Activated CD4-positive, alpha-beta memory T cell treated with anti-CD3 and anti-CD28 coated beads for 36 hours (primary cell): ENCODE measurements at places on chromosomes 1 and 21. TPM values are rescaled to one million over a fixed set of nuclear protein-coding genes. Genes with fewer than 3 reads are reported as not detected.

Gene PTGER3
- not detected for total RNA-seq

Gene MTF2
- 55.1 TPM for total RNA-seq

Gene LRRC38
- total RNA-seq = not detected

Gene FAM151A
- not detected for total RNA-seq

Gene KLHL12
- total RNA-seq = 35.5 TPM

Gene NPHS2
- not detected for total RNA-seq

Gene SELENBP1
- total RNA-seq = not detected

Gene TNFSF4
- 0.26 TPM for total RNA-seq

Gene PPP2R5A
- 40.4 TPM for total RNA-seq

Gene C8A
- not detected for total RNA-seq

Gene CYP4A11
- total RNA-seq = not detected

Gene VANGL1
- total RNA-seq = 4.2 TPM

Gene CYYR1
- total RNA-seq = not detected

Gene ARHGAP30
- 178 TPM for total RNA-seq

Gene NR0B2
- total RNA-seq = not detected

Gene PDE9A
- 7.5 TPM for total RNA-seq

Gene KCNK1
- 5.0 TPM for total RNA-seq

Gene HSD3B2
- total RNA-seq = not detected

Gene TMEM82
- total RNA-seq = not detected

Gene SELENON
- 26.8 TPM for total RNA-seq

Gene PSMG1
- total RNA-seq = 82.3 TPM

Gene ICOSLG
- 2.4 TPM for total RNA-seq

Gene LRRN2
- total RNA-seq = not detected

Gene C1orf87
- total RNA-seq = not detected

Gene FOXD2
- total RNA-seq = 0.10 TPM

Gene SLC44A5
- total RNA-seq = 0.40 TPM

Gene C1orf35
- 22.1 TPM for total RNA-seq

Gene VCAM1
- not detected for total RNA-seq

Gene GPR153
- 0.26 TPM for total RNA-seq

Gene KLHDC9
- 1.6 TPM for total RNA-seq

Gene ZNF362
- 8.7 TPM for total RNA-seq

Gene FAM72A
- 31.5 TPM for total RNA-seq

Gene OLIG2
- total RNA-seq = not detected

Gene KCNJ9
- total RNA-seq = not detected

Gene MROH9
- total RNA-seq = not detected

Gene SLC44A3
- total RNA-seq = 0.21 TPM

Gene EFNA4
- total RNA-seq = 6.1 TPM

Gene DNAJC28
- total RNA-seq = 0.75 TPM

Gene RAD54L
- total RNA-seq = 64.9 TPM

Gene FAM72B
- 36.2 TPM for total RNA-seq

Gene ZNF691
- total RNA-seq = 8.6 TPM

Gene UTS2
- not detected for total RNA-seq

Gene CFAP107
- not detected for total RNA-seq

Gene IRF6
- total RNA-seq = 0.31 TPM

Gene KCNC4
- total RNA-seq = 15.0 TPM

Gene KCNK2
- not detected for total RNA-seq

Gene CD5L
- total RNA-seq = not detected

Gene SPRR4
- total RNA-seq = not detected

Gene LENEP
- total RNA-seq = 0.36 TPM

Gene FAAH
- 5.3 TPM for total RNA-seq

Gene CLEC20A
- total RNA-seq = not detected

Gene TRIM33
- total RNA-seq = 26.9 TPM

Gene GSTM1
- not detected for total RNA-seq

Gene IGSF9
- total RNA-seq = 0.05 TPM

Gene FCGR2B
- total RNA-seq = not detected

Gene CLIC6
- total RNA-seq = 0.10 TPM

Gene SMIM1
- 2.5 TPM for total RNA-seq

Gene IPO13
- 13.3 TPM for total RNA-seq
